ENCODE measurements at places on chromosomes 6 and 20.

DNA sequence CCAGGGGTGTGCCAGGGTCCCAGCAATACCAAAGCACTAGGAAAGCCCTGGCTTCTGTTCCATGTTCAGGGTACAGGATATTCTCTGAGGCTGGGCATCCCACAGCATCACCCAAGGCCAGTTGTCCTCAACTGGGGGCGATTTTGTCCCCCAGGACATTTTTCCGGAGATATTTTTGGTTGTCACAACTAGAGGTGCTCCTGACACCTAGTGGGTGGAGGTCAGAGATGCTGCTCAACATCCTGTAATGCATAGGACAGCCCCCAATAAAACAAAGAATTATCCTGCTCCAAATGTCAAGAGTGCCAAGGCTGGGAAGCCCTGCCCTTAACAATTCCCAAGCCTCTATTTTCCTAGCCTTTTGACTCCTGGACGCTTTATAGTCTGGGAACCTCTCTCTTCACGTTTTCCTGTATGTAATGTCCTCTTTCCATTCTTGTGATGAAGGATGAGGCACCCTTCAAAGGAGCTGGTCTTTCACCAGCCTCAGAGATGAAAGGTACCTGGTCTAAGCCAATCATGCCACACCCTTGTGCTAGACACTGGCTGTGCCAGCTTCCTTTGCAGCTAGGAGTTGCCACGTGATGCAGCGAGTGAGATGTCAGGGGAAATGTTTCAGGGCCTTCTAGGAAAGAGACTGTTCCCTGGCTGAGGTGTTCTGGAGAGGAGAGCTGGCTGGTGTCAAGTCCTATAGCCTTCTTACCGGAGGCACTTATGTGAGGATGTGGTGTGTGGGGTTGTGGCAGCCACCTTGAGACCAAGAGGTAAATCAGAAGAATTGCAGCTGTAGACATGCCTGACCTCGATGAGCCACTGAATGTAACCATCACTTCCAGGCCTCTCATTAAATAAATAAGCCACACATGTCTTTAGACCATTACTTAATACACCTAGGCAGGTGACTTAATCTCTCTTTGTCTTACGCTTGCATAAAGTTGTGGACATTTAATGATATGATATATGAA lies 23.4 kb upstream of the KCNG1 start:
- no peak for DNase-seq

- no peak for DNase-seq
Measured at GRCh38 chr6:166776571-166776970, 149.5 kb upstream of the RPS6KA2 start.

- DNase-seq, result no peak
Measured at GRCh38 chr20:52410182-52410647, 218.6 kb upstream of the ZFP64 start.

DNA sequence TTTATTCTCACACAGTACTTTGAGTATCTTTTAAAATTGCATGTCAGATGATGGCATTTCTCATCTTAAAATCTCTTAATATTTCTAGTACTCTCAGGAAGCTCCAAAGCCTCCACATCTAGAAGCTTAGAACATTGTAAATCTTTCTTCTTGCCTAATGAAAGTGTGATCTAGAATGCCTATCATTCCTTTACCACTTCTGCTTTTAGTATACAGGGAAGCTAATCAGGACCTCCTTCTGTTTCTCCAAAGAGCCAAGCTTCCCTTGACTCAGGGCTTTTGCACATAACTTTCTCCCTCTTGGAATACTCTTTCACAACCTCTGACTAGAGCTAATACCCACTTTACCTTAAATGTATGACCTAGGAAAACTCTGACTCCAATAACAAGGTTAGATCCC lies 7.5 kb upstream of the ELOVL4 start:
- DNase-seq, result no peak

GRCh38 chr6:99645986-99646385 lies 39.4 kb downstream of the PRDM13 start:
- DNase-seq, result no peak

DNA sequence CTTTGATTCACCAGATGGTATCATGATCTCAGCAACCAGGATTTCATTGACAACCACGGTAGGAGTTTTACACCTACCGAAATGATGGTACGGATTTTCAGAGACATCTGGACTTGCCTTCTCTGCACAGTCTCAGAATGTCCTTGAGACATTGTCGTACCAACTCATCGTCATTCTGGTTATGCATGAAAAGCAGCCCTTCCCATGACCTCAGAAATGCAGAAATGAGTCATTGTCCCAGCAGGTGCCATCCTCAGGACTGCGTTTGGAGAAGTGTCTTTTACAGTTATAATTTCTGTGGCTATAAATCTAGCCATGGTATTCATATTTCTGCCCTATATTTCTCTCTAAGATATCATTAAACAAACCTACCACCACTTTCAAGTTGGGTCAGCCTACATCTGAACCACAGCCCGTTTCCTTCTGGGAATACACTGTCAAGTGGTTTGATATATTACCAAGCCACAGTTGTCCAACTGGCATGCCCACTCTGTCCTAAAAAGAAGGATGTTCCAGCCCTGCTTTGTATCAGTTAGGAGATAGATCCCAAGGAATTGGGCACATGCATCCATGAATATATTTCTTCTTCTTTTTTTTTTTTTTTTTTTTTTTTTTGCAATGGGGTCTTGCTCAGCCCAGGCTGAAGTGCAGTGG lies 7.5 kb upstream of the BFSP1 start:
- no peak for DNase-seq

DNA sequence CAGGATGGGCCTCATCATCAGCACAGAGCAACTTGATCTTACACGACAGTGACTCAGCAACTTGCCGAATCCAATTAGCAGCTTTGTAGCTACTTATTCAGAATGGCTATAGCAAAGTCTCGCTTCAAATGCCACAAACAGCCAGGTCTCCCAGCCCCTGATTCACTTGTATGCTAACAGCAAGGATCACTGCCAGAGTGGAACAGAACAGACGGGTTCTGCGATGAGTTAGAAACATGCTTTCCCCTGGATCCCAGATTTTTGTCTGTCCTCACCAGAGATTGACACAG lies 254.4 kb downstream of the NRN1 start:
- DNase-seq, result no peak

- no peak for DNase-seq
Measured at GRCh38 chr6:138086573-138087196, 20.5 kb downstream of the PERP start.

GRCh38 chr6:47203266-47203937 lies 106.3 kb downstream of the TNFRSF21 start:
- no peak for DNase-seq

DNA sequence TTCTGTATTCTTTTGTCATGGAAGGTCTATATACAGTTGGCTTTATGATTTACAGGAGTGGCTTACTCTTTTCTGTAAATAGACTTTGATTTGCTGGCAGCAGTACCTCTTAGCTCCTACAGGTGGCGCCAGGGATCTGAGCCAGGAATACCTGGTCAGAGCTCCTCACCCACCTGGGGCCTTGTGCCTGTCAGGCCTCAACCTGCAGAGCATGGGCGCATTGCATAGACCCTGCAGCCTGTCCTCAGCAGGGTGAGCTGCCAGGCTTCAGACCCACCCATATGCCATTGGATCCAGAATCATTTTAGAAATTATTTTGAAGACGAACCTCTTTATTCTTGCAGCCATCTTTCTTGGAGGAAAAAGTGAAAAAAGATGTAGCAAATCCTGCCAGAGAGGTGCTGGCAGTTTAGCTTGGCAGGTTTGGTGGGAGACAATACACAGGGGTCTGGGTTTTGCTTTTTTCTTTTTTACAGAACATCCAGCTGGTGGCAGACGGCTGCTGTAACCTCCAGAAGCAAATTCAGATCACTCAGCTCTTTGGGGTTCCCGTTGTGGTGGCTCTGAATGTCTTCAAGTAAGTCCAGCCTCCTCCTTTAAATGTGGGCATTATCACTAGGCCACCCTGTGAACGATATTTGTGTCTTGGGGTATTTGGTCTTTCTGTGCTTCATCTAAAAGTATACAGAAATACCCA lies 149.1 kb downstream of the MTHFD1L start:
- peak; percentile 16 for DNase-seq

GRCh38 chr20:33707668-33708067 lies 12.4 kb downstream of the PXMP4 start:
- no peak for DNase-seq

DNA sequence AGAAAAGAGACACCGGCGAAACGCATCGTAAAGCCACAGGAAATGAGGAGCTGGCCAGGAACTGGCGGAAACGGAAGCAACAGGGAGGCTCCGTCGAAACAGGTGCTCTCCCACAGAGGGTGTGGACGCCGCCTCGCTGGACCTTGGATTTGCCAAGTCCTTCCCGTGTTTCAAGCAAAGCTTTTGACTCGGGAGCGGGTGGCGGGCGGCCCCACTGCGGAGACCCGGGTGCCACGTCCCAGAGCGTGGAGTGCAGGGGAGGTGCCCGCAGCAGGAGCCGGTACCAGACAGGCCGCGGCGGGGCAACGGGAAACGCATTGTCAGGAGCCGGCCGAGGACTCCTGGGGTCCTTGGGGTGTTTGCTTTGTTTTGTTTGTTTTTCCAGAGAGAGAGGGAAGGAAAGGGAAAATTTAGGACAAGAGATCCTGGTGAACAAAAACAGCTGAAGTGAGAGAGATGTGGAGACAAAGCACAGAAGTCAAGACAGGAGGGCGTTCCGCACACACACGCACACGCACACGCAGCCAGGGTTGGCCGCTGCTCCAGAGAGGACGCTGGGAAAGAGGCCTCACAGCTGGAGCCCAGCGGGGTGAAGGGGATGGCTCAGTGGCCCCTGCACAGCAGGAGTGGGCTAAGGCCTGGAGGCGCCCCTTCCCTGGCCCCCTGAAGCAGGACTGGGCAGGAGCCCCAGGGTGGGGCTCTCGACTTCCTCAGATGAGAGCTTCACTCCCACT lies 50.9 kb upstream of the CHRNA4 start:
- DNase-seq, result no peak
